ENCODE measurements at places on chromosomes 4 and X. TPM values are rescaled to one million over a fixed set of nuclear protein-coding genes. Genes with fewer than 3 reads are reported as not detected.

DNA sequence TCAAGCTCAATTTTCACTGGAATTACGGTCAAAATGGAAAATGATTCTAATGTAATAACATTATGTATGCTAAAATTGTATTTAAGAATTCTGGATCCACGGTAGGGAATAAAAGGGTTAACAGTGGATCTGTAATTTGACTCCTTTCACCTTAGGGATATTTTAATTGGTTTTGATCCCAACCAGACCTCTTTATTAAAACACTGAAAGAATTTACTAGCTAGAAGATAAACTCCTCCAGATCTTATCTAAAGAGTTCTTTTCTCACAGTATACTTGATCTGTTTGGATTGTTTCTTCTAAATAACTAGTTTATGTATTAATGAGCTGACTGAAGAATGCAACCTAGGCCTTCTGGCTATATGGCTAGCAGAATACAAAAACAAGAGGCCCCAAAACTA, 118.4 kb downstream of the DDX53 start:
- H3K4me3 ChIP-seq, result no peak overlapping the region
- H3K27ac ChIP-seq, result no peak overlapping the region
- no peak for DNase-seq

Gene TCEAL6
- 0.40 TPM for total RNA-seq

- peaks cover 23% of the 10 kb centered on the region for H3K4me1 ChIP-seq
- H3K27ac ChIP-seq, result no peak overlapping the region
Measured at GRCh38 chr4:100188829-100189228, 1.4 kb downstream of the DDIT4L start.

Gene EPHA5
- total RNA-seq, result 0.42 TPM

Gene RPL34
- total RNA-seq, result 578 TPM

Gene SHROOM3
- total RNA-seq, result 76.3 TPM

GRCh38 chr4:130025701-130026100, 929.7 kb downstream of the C4orf33 start:
- H3K36me3 ChIP-seq, result no peaks in the 10 kb centered on the region
- H3K27ac ChIP-seq, result no peak overlapping the region
- H3K4me3 ChIP-seq, result no peak overlapping the region
- DNase-seq, result no peak
- no peaks in the 10 kb centered on the region for H3K27me3 ChIP-seq

DNA sequence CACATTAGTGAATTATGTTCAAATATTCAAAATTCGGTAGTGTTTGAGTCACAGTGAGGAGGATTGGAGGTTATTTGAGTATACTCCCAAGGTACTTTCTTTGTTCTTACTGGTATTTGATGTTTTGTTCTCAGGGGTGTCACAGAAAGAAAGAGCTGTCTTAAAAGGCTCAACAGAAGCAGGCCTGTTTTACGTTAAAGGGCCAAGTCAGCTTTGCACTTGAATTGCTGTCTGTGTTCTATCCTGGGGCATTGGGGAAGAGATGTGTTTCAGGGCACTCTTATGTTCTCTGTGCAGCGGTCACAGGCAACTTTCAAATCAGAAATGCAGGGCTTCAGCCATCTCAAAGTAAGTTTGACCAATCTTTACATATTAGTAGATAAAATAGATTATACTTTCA, 1113.1 kb upstream of the LCORL start:
- H3K36me3 ChIP-seq, result no peaks in the 10 kb centered on the region
- H3K27me3 ChIP-seq, result no peaks in the 10 kb centered on the region
- H3K4me3 ChIP-seq, result no peak overlapping the region
- DNase-seq, result no peak
- H3K4me1 ChIP-seq, result no peaks in the 10 kb centered on the region

GRCh38 chrX:149650162-149650561, 18.6 kb upstream of the TMEM185A start:
- no peaks in the 10 kb centered on the region for H3K36me3 ChIP-seq
- DNase-seq, result peak; percentile 17
- no peaks in the 10 kb centered on the region for H3K4me1 ChIP-seq
- H3K27ac ChIP-seq, result no peak overlapping the region

Gene TBC1D8B
- total RNA-seq, result 5.0 TPM

- no peaks in the 10 kb centered on the region for H3K27me3 ChIP-seq
- no peak overlapping the region for H3K4me3 ChIP-seq
- no peak overlapping the region for H3K27ac ChIP-seq
- DNase-seq, result no peak
- no peaks in the 10 kb centered on the region for H3K4me1 ChIP-seq
Measured at GRCh38 chrX:42242004-42242403, 318.6 kb upstream of the CASK start.

GRCh38 chr4:180530787-180531186, 1712.4 kb upstream of the TENM3 start:
- H3K4me1 ChIP-seq, result no peaks in the 10 kb centered on the region
- no peak for DNase-seq
- no peaks in the 10 kb centered on the region for H3K27me3 ChIP-seq
- H3K4me3 ChIP-seq, result no peak overlapping the region

- no peak for DNase-seq
- H3K27ac ChIP-seq, result no peak overlapping the region
- H3K4me1 ChIP-seq, result peaks cover 4% of the 10 kb centered on the region
- no peaks in the 10 kb centered on the region for H3K27me3 ChIP-seq
Measured at GRCh38 chr4:87654487-87655044, 4.5 kb downstream of the DMP1 start.

DNA sequence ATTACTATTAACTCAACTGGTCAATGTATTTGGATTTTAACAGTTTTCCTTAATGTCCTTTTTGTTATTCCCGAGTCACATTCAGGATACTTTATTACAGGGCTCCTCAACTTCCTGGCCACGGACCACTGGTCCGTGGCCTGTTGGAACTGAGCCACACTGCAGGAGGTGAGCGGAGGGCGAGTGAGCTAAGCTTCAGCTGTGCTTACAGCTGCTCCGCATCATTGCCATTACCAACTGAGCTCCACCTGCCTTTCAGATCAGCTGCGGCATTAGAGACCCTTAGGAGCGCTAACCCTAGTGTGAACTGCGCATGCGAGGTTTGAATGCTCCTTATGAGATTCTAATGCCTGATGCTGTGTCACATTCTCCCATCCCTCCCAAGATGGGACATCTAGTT, 591.7 kb downstream of the CCSER1 start:
- no peak overlapping the region for H3K4me3 ChIP-seq
- no peaks in the 10 kb centered on the region for H3K4me1 ChIP-seq
- no peaks in the 10 kb centered on the region for H3K27me3 ChIP-seq
- no peak for DNase-seq
- no peak overlapping the region for H3K27ac ChIP-seq
